ENCODE measurements at places on chromosomes 3 and 15.

DNA sequence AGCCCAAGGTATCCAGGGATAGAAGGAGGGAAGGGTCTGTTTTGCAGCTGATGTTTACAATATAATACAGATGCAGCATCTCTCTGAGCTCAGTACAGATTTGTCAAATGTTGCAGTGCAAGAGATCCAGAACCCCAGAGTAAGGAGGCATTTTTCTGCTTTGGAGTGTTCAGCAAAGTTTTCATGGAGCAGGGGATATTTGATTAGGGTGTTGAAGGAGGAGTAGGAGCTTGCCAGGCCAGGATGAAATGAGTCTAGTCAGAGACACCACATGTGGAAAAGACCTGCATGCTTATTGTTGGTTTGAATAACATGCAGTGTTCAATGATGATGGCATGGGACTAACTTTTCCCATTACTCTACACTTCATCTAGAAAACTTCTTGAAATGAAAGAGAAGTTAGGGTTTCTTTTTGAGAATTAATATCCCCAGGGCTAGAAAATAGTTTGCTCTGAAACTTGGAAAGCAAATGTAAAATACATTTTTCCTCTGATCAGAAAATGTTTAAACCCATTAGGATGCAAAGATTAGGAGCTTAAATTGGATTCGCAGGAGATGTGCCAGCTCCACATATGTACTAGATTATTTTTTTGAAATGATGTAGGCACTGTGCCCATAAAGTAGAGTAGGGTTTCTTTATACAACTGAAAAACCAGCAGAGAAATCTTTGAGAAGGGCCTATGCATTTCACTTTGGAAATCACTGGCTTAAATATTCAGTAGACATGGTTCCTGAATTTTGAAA lies 243.8 kb downstream of the CACNA2D3 start:
- no peak for DNase-seq

- DNase-seq: no peak
Measured at GRCh38 chr3:157257101-157257500, 97.2 kb upstream of the CCNL1 start.

DNA sequence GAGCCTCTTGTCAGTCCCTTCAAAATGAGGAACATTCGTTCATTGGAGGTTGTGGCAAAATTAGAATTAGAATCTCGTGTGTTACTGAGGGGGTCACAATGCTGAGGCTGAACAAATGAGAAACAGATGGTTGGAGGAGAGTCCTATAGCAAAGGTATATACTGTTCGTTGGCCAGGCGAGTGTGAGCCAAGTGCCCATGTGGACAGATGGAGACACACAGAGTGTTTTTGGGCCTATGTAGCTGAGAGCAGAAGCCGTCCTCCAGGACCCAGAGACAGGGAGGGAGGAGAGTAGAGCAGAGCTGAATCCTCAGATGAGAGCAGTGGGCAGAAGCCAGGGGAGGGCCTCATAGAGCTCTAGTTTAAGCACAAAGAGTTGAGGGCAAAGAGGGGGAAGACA lies 98.9 kb downstream of the NR1D2 start:
- DNase-seq: no peak

- DNase-seq: peak; percentile 97
Measured at GRCh38 chr3:123066896-123067688, at the start of gene PDIA5. TSS of gene PDIA5 (plus strand) at chr3:123067025. CDS start at chr3:123067165, 140 bp downstream.

GRCh38 chr3:148957586-148957985 lies 33.8 kb upstream of the GYG1 start:
- peak; percentile 30 for DNase-seq

- DNase-seq: no peak
Measured at GRCh38 chr3:198092276-198092675, 132.3 kb downstream of the LMLN start.

Measured in Daoy (cell line).